ENCODE measurements at places on chromosomes 11 and 22.

DNA sequence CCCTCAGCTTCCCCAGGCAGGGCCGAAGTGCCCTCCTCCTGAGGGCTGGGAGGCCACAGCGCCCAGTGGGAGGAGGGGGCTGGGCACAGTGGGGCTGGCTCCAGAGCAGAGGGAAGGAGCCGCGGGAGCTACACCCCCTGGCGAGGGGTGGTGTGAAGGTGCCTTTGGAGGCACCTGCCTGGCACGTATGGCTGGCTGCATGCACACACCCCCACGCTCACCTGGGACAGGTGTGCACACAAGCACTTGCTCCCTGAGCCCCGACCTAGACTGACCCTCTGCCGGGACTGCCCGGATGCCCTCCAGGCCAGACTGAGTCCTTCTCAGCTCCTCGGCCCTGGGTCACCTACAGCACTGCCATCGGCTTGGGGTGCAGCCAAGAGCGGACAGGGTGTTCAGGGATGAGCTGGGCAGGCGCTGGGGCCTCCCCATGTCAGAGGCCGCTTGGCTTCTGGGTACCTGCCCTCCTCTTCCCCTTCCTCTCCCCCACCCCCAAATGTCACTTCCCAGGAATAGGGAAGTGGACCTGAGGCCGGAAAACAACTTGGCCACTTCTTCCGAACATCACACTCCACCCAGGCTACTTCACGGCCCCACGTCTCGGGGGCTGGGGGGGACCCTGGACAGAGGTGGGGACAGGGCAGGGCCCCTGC lies 7.4 kb upstream of the PIM3 start:
- H3K4me3 ChIP-seq = no peak overlapping the region
- no peak for DNase-seq
- H3K27me3 ChIP-seq = no peaks in the 10 kb centered on the region
- H3K4me1 ChIP-seq = peaks cover 39% of the 10 kb centered on the region

GRCh38 chr11:95816037-95816436 lies 25.7 kb downstream of the CEP57 start:
- H3K4me1 ChIP-seq = no peaks in the 10 kb centered on the region
- no peak overlapping the region for H3K27ac ChIP-seq
- H3K36me3 ChIP-seq = peaks cover 24% of the 10 kb centered on the region
- no peak overlapping the region for H3K4me3 ChIP-seq

- H3K36me3 ChIP-seq = no peaks in the 10 kb centered on the region
- no peak overlapping the region for H3K27ac ChIP-seq
- H3K4me3 ChIP-seq = no peak overlapping the region
- DNase-seq = no peak
- peaks cover 18% of the 10 kb centered on the region for H3K4me1 ChIP-seq
- H3K27me3 ChIP-seq = no peaks in the 10 kb centered on the region
These were observed 11.2 kb upstream of the SYT8 start for GRCh38 chr11:1823376-1824220.

DNA sequence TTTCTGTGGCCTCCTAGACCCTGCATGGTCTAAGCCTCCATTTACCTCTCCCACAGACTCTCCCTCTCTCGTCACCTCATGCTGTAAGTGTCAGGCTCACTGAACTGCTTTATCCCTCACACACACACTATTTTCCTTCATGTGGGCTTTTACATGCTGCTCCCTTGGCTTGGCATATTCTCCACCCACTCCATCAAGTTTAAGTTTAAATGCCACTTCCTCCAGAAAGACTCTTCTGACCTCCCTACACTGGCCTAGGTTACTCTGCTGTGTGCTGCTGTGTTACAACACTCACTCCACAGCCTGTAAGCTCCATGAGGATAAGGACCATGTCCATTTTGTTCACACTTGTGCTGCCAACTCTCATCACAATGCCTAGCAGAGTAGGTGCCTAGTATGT lies 2.5 kb downstream of the DCHS1 start:
- peaks cover 10% of the 10 kb centered on the region for H3K4me1 ChIP-seq
- H3K27ac ChIP-seq = no peak overlapping the region
- no peak for DNase-seq
- no peak overlapping the region for H3K4me3 ChIP-seq

GRCh38 chr22:41917375-41917902 lies 2.6 kb upstream of the SHISA8 start:
- peaks cover 83% of the 10 kb centered on the region for H3K27me3 ChIP-seq
- peaks cover 33% of the 10 kb centered on the region for H3K4me1 ChIP-seq

- H3K4me1 ChIP-seq = peaks cover 46% of the 10 kb centered on the region
- no peaks in the 10 kb centered on the region for H3K27me3 ChIP-seq
- no peak overlapping the region for H3K4me3 ChIP-seq
- peak overlapping the region; percentile 76 for H3K27ac ChIP-seq
These were observed 7.5 kb downstream of the UVRAG start for GRCh38 chr11:75822541-75822940.

DNA sequence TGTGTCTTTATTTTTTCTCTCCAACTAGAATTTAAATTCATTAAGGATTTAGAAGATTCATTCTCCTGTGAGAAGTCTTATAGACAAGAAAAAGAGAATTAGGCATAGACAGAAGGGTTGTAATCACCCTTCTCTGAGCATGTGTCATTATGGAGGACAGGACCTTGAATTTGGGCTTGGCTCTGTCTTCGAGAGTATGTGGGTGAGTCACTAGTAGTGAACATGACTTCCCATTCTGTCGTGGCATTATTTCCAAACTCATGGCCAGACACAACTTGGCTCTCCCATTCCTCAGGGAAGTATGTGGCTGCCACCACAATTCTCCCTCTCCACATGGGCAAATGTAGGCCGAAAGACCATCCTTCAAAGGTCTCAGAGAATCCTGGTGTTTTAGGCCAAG lies 14.3 kb upstream of the ANKK1 start:
- no peaks in the 10 kb centered on the region for H3K4me1 ChIP-seq
- no peak overlapping the region for H3K4me3 ChIP-seq
- H3K36me3 ChIP-seq = peaks cover 3% of the 10 kb centered on the region
- no peak for DNase-seq
- no peak overlapping the region for H3K27ac ChIP-seq

GRCh38 chr11:29328961-29329441 lies 687.8 kb downstream of the KCNA4 start:
- no peaks in the 10 kb centered on the region for H3K36me3 ChIP-seq
- no peaks in the 10 kb centered on the region for H3K4me1 ChIP-seq
- no peak overlapping the region for H3K4me3 ChIP-seq
- no peak overlapping the region for H3K27ac ChIP-seq
- no peaks in the 10 kb centered on the region for H3K27me3 ChIP-seq
